Umbilical cord (tissue), 2 donors: ENCODE measurements at places on chromosomes 16 and 17. TPM values are rescaled to one million over a fixed set of nuclear protein-coding genes. Genes with fewer than 3 reads are reported as not detected.

DNA sequence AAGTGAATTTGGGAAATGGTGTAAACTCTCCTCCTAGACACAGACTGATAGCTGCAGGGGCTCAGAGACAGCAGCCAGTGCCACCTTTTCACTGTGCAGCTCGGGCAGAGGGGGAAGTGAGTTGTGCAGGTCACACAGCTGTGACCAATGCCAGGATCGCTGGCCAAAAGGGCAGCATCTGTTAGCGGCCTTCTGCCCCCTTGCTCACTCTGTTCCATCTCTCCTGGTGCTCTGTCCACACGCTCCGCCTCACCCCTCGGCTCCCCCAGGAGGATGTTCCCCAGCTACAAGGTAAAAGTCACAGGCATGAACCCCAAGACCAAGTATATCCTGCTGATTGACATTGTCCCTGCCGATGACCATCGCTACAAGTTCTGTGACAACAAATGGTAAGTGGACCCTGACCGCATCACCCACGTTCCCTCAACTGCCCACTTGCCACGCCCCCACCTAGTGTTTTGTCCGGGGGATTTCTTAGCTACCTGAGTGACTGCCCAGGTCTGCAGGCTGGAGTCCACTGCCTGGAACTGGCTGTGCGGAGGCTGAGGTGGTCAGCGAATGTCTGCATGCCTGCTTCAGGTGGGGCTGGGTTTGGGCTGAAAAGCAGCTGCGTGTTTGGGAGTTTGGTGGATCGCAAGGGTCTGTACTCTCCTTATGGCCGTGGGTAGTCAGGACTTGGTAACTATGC is 13.5 kb downstream of the TBX4 start:
- DNase-seq, result no peak

- peak; percentile 78 for DNase-seq
Measured at GRCh38 chr17:9115214-9116191, 94.2 kb downstream of the NTN1 start.

DNA sequence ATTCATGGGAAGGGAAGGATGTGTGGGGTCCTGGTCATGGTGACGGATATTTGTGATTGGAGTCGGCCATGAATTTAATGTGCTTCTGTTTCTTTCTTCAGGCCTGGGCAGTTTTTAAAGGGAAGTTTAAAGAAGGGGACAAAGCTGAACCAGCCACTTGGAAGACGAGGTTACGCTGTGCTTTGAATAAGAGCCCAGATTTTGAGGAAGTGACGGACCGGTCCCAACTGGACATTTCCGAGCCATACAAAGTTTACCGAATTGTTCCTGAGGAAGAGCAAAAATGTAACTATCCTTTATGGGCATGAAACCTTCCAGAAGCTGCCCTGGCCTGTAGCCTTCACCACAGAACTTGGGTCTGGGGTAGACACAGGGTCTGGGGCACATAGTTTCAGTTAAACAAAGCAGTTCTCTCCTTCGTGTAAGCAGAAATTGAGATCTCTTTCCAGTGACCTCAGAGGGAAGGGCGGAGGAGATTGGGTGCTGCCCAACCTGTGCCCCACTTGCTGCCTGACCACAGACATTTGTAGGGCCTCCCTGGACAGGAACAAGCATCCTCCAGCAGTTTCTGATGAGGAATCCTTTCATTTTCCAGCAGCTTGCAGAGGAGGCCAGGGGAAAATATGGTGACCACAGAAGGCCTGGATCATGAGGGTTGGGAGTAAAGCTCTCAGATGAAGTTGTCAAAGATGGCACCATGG is 10.1 kb downstream of the IRF8 start:
- peak; percentile 22 for DNase-seq

GRCh38 chr16:24491731-24492130 is 47.6 kb upstream of the RBBP6 start:
- DNase-seq, result no peak

GRCh38 chr17:64938925-64939474 is 19.7 kb upstream of the LRRC37A3 start:
- DNase-seq, result peak; percentile 11

DNA sequence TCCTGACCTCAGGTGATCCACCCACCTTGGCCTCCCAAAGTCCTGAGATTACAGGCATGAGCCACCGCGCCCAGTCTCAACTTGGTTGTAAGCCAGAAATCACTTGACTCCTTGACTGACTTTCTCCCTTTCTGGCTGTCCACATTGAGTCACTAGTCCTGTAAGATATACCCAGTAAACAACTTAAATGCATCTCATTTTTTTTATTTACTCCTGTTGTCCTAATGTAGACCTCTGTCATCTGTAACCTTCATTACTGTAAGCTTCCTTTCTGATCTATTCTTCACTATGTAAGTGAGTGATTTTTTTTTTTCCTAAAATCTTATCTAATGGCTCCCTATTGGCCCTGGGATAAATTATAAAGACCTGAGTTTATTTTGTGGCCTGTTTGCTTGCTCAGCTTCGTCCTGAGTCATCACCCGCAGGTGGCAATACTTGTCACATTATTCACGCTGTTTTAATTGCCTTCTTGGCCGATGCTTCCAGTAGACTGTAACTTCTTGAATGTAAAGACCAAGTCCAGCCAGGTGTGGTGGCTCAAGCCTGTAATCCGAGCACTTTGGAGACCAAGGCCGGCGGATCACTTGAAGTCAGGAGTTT is 41.0 kb downstream of the PAFAH1B1 start:
- no peak for DNase-seq

DNA sequence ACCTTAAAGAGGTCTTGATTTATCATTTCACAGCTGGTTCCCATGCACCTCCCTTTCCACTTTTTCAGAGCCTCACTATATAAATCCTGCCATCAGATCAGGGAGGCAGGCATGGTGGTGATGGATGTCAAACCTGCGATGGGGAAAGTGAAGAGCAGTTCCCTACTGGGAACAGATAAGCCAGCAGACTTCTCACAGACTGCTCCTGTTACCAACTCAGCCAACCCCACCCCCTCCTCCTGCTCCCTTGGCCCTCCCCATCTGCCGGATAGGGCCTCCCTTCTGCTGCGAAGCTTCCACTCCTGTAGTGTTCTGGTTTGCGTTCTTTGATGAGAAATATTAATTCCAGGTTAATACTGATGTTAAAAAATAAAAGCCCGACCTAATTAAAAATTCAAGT is 232.1 kb downstream of the STX8 start:
- DNase-seq, result peak; percentile 68

- peak; percentile 85 for DNase-seq
Measured at GRCh38 chr17:45310380-45311324, 6.2 kb downstream of the MAP3K14 start.

- peak; percentile 56 for DNase-seq
Measured at GRCh38 chr16:47970291-47970931, 185.4 kb downstream of the ABCC12 start.

GRCh38 chr17:16989230-16989952 is 17.5 kb upstream of the TNFRSF13B start:
- no peak for DNase-seq

GRCh38 chr17:72955391-72956140 is 136.9 kb downstream of the SLC39A11 start:
- no peak for DNase-seq

DNA sequence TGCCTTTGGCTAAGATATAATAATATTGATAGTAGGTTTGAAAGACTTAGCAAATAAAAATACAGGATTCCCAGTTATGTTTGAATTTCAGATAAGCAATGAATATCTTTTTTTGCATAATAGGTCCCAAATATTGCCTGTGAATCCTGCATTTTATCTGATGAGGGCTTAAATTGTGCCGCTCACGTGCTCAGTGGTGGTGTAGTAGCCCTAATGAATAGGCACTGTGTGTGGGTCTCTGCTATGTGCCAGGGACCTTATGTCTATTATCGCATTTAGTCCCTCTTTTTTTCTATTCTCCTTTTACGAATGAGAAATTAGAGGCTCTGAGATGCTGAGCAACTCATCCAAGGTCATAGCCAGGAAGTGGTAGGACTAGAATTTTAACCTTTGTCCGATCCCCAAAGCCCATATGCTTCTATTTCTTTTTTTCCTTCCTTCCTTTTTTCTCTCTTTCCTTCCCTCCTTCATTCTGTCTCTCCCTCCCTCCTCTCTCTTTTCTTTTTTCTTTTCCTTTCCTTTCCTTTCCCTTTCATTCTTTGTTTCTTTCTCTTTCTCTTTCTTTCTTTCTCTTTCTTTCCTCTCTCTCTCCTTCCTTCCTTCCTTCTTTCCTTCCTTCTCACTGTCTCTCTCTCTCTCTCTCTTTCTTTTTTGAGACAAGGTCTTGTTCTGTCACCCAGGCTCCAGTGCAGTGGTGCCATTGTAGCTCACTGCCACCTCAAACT is 47.2 kb downstream of the RGS9 start:
- no peak for DNase-seq

DNA sequence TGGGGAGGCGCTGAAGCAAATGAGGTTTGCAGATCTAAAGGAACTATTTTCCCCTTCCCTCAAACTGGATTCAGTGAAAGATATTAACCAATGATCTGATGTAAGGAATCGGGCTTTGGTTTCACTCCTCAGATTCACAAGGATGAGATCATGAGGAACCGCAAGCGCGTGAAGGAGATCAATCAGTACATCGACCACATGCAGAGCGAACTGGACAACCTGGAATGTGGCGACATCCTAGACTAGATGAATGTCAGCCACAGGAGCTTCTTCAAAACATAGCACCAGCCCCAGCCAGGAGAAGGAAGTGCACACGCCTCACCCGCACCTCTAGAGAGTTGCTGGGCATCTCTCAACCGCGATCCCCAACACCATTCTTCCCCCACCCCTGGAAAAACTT is 22.5 kb downstream of the ATPAF2 start:
- no peak for DNase-seq

DNA sequence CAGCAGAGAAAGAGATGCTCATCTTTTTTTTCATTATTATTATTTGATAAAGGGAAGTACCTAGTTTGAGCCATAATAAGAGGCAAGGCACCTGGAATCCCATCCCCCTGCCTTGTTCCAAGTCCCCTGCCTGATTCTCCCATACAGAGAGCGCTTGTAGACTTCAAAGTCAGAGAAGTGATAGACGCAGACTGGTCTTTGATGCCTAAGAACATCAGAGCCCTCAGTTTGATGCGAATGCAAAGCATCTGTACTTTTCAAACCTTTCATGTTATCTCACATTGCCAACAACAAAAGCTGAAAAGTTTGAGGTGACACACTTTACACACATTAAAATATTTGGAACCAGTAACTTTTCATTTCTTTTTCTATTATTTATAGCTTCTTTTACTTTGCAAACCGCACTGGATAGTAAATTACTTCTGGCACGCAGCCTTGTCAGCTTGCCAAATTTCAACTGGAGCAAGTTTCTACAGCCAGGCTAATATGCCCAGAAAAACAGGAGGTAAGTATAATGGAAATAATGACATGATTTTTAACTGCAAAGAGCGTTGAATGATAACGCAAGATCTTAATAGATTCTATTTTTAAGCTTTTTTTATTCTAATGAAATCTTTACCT is 5.9 kb upstream of the UTP6 start:
- DNase-seq, result peak; percentile 70

- no peak for DNase-seq
Measured at GRCh38 chr17:78379131-78379491, 662 bp downstream of the PGS1 start.

DNA sequence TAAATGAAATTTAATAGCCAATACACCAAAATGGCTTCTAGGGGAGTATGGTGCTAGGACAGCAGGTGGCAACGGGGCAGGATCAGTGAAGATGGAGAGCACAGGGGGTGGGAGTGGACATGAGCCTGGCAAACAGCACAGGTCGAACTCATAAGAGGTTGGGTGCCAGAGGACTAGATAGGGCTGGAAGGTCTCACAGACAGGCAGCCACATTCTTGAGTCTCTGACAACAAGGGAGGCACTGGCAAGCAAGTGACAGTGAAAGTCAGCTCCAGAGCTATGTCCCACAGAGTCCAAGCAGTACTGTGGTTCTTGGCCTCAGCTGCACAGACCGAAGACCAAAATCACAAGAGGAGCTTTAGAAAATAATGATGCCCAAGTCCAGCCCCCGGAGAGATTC is 61.2 kb downstream of the USP31 start:
- no peak for DNase-seq

DNA sequence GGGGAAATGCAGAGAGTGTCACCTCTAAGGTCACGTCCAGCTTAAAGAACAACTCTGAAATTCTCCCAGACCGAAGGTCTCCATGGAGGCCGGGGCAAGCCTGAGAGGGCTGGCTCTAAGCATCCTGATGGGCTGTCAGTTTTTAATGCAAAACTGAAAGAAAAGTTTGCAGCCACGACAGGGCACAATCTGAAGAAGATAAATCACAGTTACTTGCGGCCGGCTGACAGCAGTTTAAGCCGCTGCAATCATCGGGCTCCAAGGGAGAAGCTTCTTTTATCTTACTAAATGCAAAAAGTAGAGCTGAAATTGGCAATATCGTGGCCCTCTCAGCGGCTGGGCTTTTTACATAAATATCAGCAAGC is 168.8 kb downstream of the CYLD start:
- peak; percentile 28 for DNase-seq

GRCh38 chr16:29916979-29917378 is 9.0 kb downstream of the KCTD13 start:
- no peak for DNase-seq

- DNase-seq, result peak; percentile 32
Measured at GRCh38 chr17:38706505-38707216, 1.6 kb downstream of the MLLT6 start.

- no peak for DNase-seq
Measured at GRCh38 chr17:81690066-81690465, 6.3 kb downstream of the HGS start.

GRCh38 chr16:88380099-88380498 is 2.7 kb upstream of the ZNF469 start:
- no peak for DNase-seq

DNA sequence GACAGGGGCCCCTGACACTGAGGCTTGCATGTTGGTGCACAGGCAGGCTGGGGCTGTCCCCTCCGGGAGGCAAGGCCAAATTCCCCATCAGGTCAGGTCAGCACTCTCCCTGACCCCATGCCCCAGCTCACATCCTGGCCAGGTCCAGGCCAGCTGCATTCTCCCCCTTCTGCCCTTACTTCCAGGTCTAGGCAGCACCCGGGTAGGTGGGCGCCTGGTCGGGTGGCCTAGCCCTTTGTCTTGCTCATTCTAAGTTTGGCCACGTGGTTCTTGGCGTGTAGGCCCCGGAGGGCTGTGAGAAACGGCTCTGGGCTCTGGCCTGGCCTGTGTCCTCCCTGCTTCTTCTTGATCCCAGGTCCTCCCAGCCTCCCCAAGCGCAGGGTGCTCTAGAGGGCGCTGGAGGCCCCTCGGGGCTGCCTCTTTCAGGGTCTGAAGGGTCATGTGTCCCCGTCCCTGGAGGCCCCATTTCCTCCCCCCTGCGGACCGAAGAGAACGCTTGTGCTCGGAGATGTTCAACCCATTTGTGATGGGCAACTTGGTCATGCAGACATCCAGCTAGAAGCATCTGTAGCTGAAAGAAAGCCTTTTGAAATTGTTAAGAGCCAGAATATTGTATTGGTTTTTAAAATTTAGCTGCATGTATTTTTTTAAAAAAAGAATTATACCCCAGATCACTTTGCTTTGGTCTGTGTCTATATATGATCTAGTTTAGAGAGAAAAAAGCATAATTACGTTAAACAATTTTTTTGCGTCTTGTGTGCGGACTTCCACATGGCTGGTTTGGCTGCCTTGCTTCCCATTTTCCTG is 6.7 kb downstream of the BAHCC1 start:
- DNase-seq, result peak; percentile 43

CASKIN1 gene
- not detected for total RNA-seq

ZFP3 gene
- 7.0 TPM for total RNA-seq

RNF112 gene
- total RNA-seq, result 20.5 TPM

HAS3 gene
- 10.4 TPM for total RNA-seq

PPM1E gene
- total RNA-seq, result 1.7 TPM

DLX4 gene
- total RNA-seq, result 1.7 TPM

FOXJ1 gene
- 0.48 TPM for total RNA-seq

PMP22 gene
- total RNA-seq, result 142 TPM

ABCA3 gene
- total RNA-seq, result 0.72 TPM

TBC1D3H gene
- 1.4 TPM for total RNA-seq

CHST5 gene
- 1.4 TPM for total RNA-seq

PRPSAP1 gene
- 30.8 TPM for total RNA-seq

PRRT2 gene
- 7.9 TPM for total RNA-seq
